Stimulated activated CD4-positive, alpha-beta T cell treated with anti-CD3 and anti-CD28 coated beads, TNF-alpha, amount 100 ng/mL, for 1 hour (primary cell): ENCODE measurements at places on chromosomes 12 and 14.

- DNase-seq = no peak
Measured at GRCh38 chr12:53074999-53075370, 4.2 kb downstream of the SPRYD3 start.

DNA sequence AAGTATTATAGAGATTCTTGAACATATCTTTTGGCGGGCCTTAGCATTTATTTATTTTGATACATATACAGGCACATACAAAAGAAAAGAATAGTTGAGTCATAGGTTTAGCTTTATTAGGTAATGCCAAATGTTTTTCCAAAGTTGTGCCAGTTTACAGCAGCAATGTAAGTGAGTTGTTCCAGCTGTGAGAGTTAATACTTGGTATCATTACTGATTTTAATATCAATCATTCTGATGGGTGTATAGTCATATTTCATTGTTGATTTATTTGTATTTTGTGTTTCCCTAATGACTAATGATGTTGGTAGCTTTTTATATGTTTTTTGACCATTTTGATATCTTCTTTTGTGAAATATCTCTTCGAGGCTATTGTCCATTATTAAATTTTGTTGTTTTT is 122.4 kb downstream of the MIPOL1 start:
- DNase-seq = no peak

- DNase-seq = no peak
Measured at GRCh38 chr12:76449993-76450392, 101.8 kb upstream of the BBS10 start.

GRCh38 chr14:34214961-34215360 is 247.1 kb downstream of the SPTSSA start:
- DNase-seq = no peak

- no peak for DNase-seq
Measured at GRCh38 chr14:69038455-69039287, 59.6 kb upstream of the ACTN1 start.

DNA sequence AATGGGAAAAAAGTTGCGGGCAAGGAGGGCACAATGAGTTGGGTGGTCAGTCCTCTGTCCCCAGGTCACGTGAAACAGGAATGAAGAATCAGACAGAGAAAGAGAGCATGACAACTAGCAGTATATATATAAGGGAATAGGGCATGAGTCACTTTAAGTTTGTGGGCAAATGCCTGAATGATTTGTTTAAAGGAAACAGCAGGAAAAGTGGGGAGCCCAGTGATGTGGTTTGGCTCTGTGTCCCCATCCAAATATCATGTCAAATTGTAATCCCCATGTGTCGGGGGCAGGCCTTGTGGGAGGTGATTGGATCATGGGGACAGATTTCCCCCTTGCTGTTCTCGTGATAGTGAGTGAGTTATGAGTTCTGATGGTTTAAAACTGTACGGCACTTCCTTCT is 195.3 kb upstream of the IGF1 start:
- no peak for DNase-seq

DNA sequence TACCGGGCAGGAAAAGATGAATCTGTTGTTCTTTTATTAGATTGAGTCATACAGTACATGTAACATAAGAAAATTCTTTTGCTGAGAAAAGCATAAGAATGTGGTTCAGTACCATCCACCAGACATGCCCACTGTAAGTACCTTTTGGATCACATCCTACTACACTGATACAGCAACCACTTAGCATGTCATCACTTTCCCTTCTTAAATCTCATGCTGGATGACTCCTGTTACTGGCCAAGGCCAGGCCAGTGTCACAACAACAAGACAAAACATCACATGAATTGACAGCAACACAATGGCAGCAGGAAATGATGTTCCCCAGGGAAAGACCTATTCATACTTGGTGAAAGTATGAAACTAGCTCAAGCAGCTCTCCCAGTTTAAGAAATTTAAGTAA is 46.4 kb downstream of the STXBP6 start:
- no peak for DNase-seq

GRCh38 chr14:49050822-49051221 is 535.4 kb downstream of the RPS29 start:
- DNase-seq = no peak

GRCh38 chr12:65432651-65433050 is 154.2 kb downstream of the MSRB3 start:
- DNase-seq = no peak

- no peak for DNase-seq
Measured at GRCh38 chr12:61902403-61902802, 357.8 kb upstream of the USP15 start.

- DNase-seq = no peak
Measured at GRCh38 chr12:34401659-34402227, 379.4 kb downstream of the ALG10 start.

- no peak for DNase-seq
Measured at GRCh38 chr12:65860600-65860999, 36.3 kb downstream of the HMGA2 start.

DNA sequence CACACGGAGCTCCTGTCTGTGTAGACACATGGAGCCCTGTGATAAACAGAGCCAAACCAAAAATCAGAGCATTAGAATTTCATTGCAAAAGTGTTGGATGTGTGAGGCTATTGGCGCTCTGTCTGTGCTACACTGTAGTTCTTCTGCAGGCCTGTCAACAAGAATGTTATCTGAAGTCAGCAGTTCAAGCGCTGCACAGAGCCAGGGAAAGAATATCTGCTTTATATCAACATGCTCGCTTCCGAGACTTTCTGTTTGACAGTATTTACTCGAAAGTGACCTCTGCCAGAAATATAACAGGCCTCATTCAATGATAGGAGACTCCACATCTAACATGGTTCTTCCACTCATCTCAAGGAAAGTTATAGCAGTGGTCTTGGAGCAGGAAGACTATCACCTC is 118.3 kb downstream of the CCER1 start:
- no peak for DNase-seq

GRCh38 chr12:108788076-108788782 is 56.9 kb upstream of the CORO1C start:
- no peak for DNase-seq

DNA sequence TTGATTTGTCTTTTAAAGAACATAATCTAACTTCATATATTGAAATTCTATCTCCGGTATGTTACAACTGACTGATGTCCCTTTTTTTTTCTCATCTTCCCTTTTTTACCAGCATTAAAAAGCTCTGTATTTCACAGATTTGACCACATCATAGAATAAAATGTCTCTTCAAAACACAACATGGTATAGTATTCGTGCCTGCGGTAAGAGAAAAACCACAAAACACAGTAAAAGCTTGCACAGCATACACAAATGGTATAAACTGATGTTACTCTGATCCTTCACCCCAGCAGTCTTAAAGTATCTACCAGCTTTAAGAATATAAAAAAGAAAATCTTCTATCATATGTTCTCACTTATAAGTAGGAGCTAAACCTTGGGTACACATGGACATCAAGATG is 83.4 kb downstream of the HECTD1 start:
- peak; percentile 3 for DNase-seq

GRCh38 chr12:104460041-104460719 is 3.4 kb downstream of the CHST11 start:
- no peak for DNase-seq

DNA sequence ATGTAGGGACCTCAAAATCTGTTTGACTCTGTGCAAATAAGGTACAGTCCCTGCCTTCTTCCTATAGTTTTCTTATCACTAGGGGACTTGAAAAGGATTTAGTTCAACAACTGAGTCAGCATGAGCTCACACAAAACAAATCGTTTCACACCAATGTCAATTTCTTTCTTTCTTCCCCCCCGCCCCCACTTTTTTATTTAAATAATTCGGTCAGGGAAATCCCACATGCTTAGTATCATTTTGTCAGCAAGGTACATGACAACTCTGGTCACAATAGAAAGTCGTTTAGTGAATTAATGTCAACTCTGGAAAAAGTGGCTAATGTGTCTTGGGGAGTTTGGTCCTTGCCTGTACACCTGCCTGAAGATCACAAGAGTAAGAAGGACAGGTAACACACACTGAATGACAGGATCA is 232.2 kb upstream of the PLEKHG7 start:
- no peak for DNase-seq

DNA sequence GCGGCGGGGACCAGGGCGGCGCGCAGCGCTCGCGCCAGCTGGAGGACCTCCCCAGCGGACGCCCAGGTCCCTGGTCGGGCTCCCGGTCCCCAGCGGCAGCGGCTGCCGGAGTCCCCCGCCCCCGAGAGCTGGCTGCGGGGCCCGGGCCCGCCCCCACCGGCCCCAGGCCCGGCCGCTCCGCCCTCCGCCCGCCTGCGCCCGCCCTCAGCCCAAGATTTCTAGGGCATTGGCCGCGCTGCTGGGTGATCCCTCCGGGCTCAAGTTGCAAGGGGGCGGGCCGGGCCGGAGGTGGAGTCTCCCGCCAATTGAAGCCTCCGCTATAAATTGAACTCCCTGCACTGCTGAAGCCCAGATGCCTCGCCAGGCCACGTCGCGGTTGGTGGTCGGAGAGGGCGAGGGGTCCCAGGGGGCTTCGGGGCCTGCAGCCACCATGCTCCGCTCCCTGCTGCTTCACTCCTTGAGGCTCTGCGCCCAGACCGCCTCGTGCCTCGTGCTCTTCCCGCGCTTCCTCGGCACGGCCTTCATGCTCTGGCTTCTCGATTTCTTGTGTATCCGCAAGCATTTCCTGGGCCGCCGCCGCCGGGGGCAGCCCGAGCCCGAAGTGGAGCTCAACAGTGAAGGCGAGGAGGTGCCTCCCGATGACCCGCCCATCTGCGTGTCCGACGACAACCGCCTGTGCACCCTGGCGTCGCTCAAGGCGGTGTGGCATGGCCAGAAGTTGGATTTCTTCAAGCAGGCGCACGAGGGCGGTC is at the start of gene DIO3:
DIO3 (plus strand) TSS at position 351 of the 752 bp plus-strand sequence.
- no peak for DNase-seq

GRCh38 chr12:93059925-93060665 is 131.0 kb upstream of the EEA1 start:
- no peak for DNase-seq

GRCh38 chr12:116964054-116965050 is 53.6 kb downstream of the FBXW8 start:
- no peak for DNase-seq

DNA sequence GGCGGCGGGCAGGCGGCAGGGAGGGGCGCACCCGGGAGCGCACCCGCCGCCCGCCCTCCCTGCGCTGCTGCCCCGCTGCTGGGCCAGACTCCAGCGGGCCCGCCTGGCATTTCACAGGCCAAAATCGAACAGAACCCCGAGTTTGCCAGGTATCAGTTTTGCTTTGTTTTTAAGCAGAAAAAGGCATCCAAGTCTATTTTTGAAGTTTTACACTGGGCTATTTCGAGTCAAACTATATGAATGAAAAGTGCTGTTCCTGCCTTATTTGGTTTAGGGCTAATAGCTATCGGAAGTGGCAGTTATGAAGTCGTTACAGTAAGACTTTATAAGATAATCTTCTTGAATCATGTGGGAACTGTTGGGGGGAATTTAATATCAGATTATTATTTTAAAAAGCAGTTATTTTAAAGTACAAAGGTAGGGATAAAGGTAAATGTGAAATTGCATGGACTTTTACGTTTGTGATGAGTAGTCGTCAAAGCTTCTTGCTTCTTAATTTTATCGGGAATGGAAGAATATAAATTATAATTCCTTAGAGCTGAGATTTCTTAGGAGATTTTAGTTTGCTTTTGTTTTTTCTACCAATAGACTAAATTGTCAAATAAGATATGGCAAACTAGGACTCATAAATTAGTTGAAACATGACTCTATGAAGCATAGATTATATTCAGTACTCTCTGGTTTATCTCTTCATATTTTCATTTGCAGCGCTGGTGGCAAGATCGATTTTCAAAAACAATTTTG is 1.1 kb downstream of the MSRB3 start:
- no peak for DNase-seq

- no peak for DNase-seq
Measured at GRCh38 chr14:38124506-38124905, 83.2 kb upstream of the SSTR1 start.

DNA sequence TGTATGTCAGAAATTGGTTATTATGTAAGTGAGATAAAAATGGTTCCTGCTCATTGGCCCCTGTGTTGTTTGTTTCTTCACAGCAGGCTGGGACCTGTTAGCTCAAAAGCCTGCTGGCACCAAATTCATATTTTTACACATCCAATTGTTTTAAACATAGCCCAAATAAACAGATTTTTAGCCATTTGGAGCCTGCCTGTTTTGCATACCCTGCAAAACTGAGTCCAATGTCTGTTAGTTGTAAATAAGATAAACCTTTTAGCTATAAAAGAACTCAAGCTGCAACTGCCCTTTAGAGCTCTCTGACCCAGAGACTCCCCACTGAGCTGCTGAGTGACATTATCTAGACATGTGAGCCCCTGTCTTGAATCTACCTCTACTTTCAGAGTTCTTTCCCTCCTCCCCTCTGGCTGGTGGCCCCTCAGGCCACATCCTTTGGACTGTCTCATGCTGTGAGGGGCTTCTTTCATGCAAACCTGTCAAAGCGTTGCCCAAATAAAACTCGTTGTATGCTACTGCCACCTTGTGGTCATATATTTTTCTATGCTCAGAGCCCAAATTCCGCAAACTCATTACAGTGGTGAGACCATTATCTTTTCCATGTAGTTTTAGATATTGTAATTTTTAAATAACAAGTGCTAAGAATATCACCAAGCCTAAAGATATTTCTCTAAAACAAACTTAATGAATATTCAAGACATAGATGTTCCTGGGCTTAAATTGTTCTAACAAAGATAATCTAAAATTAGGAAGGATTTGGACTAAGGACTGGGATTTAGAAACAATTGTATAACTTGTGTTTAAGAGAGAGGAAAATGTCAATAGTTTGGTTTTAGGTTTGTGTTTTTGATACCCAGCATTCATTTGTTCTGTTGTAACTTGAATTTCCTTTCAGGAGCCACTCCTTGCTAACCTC is 337.9 kb downstream of the AACS start:
- no peak for DNase-seq

GRCh38 chr12:128534906-128535305 is 267.9 kb downstream of the TMEM132C start:
- DNase-seq = no peak

DNA sequence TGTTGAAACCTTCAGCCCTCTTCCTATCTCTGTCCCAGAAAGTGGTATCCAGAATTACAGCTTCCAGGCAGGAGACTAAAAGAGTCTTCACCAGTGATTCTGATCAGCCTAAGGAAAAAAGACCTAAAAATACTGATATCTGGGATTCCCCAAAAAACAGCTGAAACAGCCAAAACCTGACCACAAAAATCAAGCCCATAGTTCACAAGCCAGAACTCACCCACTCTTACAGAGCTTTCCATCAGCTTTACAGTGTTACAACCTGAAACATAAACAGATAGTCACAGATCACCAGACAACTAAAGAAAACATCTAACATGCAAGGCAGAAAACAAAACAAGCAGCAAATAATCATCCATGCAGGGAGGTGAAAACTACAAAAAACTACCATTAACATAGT is 26.0 kb upstream of the TSPAN8 start:
- no peak for DNase-seq

DNA sequence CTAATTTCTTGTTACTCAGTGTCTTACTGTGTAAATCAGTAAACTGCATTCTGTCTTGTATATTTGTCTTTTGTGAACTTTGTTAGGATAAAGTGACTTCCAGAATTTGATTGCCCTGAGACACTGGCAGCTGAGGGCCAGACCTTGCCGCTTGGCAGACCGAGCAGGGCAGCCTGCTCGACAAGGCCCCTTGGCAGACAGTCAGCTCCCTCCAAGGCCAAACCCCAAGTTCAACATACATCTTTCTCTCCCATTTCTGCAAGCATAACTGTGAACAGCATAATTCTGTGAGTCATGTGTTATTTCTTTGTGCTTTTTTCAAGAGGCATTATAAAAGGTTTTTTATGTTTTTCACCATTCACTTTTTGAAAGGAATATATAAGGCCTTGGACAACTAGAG is 39.2 kb upstream of the BMAL2 start:
- DNase-seq = no peak
